ENCODE measurements at places on chromosomes 3 and 15.

GRCh38 chr3:146496251-146496650 lies 26.9 kb upstream of the PLSCR2 start:
- DNase-seq, result no peak

DNA sequence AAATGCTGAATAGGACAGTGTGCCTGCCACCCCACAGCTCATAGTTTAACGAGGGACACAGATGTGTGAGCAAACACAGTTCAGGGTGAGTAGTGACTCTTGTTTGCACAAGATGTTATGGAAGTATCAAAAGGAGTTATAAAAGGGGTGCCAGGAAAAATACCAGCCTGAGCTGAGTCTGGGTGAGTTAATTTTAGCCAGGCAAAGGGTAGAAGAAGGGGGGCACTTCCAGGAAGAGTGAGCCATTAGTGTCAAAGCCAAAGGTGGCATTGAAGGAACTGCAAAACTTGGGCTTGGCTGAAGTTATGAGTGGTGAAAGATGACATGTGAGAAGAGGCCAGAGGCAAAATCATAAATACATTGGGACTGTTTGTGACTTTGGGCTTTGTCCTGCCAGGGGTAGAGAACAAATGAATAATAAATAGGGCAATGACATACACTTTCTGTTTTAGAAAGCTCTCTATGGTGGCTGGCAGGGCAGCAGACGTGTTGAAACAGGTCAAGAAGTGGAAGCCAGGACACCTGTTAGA lies 1.9 kb upstream of the SPPL2A start:
- no peak for DNase-seq

DNA sequence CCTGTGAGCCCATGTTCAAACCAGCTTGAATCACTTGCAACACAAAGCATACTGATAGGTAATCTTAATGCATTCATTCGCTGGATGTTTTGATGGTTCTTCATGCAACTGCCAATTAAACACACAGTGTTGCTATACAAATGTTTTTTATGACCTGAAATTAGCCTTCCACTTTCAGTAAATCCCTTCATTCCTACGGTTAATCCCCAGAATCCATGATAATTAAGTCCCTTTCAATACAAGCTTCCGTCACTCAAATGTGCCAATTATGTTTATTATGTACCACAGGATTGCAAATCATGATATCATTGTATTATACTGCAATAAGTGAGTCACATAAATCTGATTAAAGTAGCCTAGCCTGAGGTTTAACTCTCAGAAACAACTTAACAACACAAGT lies 14.5 kb upstream of the LYZL4 start:
- DNase-seq, result no peak

DNA sequence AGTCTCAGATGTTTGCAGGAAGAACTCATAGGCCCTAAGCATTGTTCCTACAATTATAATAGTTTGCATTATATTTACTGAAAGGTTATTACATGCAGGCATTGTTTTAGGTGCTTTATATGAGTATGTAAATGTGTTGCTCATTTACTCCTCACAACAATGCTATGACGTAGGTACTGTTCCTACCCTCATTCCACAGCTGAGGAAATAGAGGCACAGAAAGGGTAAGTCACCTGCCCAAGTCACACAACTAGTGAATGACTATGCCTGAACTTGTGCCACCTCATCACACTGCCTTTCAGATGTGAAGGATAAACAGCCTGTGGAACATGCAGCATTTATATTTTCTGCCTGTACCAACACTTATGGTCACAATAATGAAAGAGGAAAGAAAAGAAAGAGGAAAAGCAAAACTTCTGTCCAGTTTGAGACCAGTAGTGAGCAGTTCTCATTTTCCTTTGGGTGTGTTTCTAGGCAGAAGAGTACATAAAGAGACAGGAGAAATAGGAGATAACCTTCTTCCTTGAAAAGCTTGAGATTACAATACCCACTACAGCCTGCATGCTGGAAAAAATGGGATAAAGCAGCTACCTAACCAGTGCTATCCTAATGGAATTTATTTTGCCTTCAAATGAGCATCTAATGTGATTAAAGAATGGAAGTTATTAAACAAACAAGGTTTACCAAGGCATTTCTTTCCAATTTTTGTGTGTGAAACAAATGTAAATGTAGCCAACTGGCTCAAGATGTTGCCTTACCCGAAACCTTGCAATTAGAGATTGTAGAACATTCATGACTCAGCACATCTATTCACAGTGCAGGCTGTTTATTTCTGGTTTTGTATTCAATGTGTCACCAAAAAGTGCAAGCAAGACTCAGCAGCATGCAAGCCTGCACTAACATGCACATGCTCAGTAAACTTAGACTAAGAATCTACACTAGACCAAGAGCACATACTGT lies 20.5 kb upstream of the ENTPD3 start:
- DNase-seq, result no peak

GRCh38 chr3:192727032-192727847 lies at the start of gene FGF12:
Gene FGF12 (minus strand): TSS chr3:192727541.
- DNase-seq, result peak; percentile 84

GRCh38 chr15:78840661-78841375 lies 29.6 kb upstream of the ADAMTS7 start:
- no peak for DNase-seq

GRCh38 chr3:148534089-148534988 lies 163.4 kb upstream of the AGTR1 start:
- no peak for DNase-seq

DNA sequence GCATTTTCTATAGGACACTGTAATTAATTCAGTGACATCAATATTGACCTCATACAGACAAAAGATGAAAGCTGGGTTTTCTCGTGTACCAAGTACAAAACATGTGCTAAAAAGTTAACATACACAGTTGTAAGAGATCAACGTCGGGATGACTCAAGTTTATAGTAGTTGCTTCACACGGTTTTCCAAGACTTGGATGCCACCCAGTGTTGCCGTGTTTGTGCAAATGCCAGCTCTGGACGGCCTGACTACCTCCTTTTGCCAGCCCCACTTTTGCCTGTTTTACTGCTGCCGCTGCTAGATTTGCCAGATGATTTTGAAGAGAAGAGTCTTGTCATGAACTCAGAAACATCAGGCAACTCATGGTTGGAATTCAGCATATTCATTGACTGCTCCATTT lies 17.6 kb downstream of the EMC7 start:
- no peak for DNase-seq

GRCh38 chr3:13285007-13285567 lies 135.0 kb downstream of the NUP210 start:
- no peak for DNase-seq

DNA sequence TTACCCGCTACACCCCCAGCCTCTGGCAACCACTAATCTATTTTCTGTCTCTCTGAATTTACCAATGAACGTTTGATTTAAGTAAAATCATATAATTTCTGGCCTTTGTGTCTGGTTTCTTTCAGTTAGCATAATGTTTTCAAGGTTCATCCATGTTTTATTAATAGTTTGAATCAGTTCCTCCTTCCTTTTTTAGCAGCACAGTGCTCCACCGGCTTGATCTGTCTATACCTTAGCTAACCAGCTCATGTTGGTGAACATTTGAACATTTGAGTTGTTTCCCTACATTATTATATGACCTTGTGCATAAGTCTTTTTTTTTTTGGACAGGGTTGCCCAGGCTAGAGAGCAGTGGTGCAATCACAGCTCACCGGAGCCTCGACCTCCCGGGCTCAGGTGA lies 33.3 kb downstream of the PDE8A start:
- no peak for DNase-seq

DNA sequence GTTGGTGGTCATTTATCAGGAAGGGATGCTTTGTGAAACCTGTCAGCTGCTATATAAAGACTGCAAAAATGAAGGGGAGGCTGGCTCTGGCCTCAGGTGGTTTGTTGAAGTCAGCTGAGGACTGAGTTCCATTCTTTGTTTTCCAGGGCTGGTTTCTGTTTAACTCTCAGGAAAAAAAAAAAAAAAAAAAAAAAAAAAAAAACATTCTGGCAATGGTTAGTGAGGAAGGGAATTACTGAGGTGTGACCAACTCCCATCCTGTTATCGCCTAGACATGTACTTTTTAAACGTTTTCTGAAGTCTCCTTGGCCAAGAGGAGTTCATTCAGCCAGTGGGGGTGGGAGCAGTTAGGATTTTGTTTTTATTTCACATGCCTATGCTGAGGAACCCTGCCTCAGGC lies 316.3 kb downstream of the OXSM start:
- DNase-seq, result no peak

DNA sequence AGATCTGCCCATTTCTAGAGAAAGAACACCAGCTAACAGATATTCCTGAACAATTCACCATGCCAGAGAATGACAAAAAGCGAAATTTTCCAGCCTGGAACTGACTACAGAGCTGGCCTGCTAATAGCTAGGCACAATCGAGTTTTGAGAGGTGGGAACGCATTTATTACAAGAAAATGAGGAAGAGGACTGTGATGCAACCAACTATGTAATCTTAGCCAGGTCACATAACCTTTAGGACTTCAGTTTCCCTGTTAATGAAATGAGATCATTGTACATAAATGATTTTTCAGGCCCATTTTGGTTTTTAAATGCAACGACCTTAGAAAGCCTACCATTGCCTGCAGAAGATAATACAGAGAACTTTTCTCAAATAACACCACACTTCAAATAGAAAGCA lies 72.1 kb upstream of the SETMAR start:
- DNase-seq, result no peak

DNA sequence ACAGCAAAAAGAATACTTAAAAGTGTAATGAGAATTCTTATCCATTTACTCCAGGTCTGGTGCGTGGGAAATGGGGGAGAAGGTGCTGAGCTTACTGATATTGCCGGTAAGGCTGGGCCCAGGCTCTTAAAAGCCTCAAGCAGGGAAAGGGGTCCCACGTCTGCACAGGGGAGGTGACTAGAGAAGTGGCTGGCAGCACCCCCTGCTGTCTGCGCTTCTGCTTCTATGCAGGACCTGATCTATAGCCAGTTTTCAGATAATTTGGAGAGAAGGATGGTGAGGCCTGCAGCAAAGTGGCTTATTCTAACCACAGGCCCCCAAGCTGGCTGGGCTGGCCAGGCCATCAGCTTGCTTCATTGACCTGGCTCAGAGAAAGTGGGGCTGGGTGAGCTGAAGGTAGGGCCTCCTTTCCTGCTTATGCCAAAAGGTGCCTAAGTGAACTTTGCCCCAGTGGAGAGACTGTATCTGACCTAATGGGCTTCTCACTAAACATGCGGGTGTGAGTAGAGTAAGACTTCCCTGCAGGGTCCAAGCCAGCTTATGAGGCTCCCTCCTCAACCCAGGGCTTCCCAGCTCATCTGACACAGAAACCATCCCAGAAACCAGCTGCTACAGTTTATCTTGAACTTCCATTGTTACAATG lies 30.9 kb upstream of the ATP1B3 start:
- DNase-seq, result peak; percentile 32

DNA sequence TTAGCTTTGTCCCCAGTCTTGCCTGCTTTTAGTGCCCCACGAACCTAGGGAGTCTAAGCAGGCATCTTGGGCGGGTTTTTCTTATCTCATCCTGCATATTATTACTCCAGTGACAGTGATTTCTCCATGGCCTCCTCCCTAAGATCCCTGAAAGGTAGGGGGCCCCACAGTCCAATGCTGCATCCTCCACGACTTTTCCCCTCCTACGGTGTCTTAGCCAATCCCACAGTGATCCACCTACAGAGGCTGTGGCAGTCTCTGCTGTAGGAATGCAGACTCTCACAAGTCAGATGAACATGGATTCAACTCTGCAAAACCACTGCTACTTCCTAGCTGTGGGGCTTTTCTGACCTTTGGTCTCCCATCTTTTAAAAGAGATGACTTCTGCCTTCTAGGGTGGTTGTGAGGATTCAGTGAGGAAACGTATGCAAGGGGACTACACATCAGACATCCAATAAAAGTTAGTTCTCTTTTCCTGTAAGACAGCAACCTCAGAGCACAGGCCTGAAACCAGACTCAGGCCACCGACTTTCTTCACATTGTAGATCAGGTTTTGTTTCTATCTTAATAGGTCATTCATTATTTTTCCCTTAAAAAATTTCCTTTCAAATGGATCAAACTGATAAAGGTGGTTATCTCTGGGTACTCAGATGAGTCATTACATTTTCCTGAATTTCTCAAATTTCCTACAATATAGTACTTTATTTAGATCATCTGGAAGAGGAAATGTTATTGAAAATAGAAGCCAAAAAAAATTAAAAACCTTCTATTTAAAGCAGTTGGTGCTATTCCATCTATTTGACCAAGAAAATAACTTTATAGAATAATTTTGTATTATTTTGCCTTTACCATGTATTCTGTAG lies 23.2 kb downstream of the ILDR1 start:
- no peak for DNase-seq

DNA sequence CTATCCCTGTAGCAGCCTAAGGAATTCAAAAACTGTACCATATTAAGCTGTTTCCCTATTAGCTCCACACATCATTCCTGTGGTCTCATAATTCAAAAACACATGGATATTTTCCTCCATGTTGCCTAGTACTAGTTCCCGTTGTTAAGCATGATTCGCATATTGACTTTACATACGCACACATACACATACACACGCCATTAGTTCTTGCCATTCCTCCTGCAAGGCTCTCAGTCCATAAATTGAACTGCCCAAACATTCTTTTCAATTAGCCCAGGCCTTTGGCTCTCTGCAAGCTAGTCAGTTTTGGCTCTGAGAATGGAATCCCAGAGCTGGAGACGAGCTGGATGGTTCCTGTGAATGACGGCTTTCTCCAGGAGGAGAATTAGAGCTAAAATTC lies 57.2 kb upstream of the RAD18 start:
- no peak for DNase-seq

GRCh38 chr15:60477164-60477563 lies 1.8 kb downstream of the ICE2 start:
- DNase-seq, result no peak

GRCh38 chr3:129485721-129486663 lies 42.4 kb upstream of the RHO start:
- DNase-seq, result peak; percentile 48

GRCh38 chr15:73317651-73318462 lies 50.9 kb downstream of the HCN4 start:
- no peak for DNase-seq

DNA sequence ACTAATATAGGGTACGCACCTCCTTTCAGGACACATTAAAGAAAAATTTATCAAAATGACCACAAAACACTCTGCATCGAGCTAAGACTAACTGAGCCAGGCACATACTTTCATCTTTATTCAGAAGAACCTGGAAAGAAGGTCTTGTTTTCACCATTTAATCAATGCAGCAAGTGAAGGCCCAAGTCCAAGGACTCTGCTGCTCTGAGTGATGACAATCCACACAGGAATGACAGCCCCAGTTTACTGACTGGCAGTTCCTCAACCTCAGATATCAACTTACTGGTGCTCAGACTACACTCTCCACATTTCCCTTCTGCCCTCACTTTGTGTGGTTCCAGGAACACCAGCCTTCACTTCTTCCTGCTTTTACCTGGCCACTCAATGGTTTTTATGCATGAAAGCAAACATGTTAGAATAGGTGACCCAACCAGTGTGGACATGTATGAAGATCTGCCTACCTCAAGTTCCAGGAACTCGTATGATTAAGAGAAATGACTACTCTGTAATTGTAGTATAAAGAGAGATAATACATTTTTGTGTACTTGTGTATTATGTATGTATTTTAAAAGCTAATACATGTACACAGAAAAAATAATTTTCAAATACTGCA lies 29.1 kb upstream of the RASA2 start:
- no peak for DNase-seq

- no peak for DNase-seq
Observed at GRCh38 chr3:116260491-116260890, 184.8 kb downstream of the LSAMP start.
